Trophoblast cell (in vitro differentiated cells and primary cell): ENCODE measurements at places on chromosomes 16 and 17.
A peak's percentile ranks its signal among the peaks of the same experiment; 100 is the strongest.

DNA sequence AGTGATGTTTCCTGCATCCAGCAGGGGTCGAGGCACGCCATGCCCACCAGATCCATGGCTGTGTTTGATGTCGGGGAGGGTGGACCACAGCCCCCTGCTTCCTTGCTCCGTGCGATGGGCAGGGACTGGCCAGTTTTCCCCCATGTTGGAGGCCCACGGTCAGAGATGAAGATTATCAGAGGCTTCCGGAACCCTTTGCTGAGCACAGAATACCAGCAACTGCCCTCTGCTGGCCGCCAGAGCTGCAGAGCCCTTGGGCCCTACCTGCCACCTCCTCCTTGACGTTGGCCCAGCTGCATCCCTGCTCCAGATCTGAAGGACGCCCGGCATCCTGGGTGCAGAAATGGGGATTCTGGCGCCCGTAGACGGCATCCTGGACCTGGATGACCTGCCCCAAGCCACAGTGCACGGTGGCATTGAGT, 23.7 kb upstream of the BCO1 start:
- no peaks in the 10 kb centered on the region for H3K27me3 ChIP-seq
- H3K4me1 ChIP-seq = no peaks in the 10 kb centered on the region
- no peak overlapping the region for H3K4me3 ChIP-seq

DNA sequence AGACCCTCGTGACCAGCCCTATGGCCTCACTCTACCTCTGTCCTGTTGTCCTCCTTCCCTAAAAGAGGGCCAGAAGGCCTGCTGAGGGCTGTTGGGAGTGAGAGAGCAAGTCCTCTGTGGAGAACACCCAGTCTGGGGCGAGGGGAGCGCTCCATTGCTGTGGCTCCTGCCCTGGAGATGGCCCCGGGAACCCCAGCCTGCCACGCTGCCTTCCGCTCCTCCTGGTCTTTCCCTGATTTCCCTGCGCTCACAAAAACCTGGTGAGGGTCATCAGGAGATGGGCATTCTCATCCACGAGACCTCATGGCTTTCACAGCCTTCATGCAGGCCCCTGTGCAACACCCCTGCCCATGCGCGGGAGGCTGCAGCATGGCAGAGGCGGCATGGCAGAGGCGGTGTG, 21.2 kb downstream of the DRC3 start:
- no peaks in the 10 kb centered on the region for H3K36me3 ChIP-seq
- H3K4me1 ChIP-seq = peaks cover 22% of the 10 kb centered on the region
- no peaks in the 10 kb centered on the region for H3K27me3 ChIP-seq
- peak overlapping the region; percentile 23 for H3K4me3 ChIP-seq
- peak overlapping the region; percentile 71 for H3K27ac ChIP-seq

DNA sequence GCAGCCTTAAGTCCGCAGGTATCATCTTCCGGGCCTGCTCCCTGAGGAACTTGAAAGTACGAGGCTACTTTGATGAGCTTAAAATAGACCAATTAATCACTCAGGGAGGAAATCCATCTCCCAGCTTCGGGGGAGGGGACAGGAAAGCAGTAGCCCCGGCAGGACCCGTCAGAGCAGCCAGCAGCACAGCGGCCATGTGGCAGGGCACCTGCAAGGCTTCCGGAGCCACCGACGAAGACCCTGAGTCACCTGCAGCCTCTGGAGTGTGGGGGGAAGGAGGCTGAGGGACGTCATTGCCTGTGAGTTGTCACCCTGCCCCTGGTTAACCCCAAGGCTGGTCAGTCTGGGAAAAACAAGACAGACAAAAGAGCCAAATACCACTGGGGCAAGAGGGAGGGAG, 4.4 kb upstream of the CYB561 start:
- no peak overlapping the region for H3K4me3 ChIP-seq
- H3K27ac ChIP-seq = no peak overlapping the region
- H3K36me3 ChIP-seq = no peaks in the 10 kb centered on the region
- peaks cover 13% of the 10 kb centered on the region for H3K4me1 ChIP-seq
- no peaks in the 10 kb centered on the region for H3K27me3 ChIP-seq

- peak overlapping the region; percentile 76 for H3K27ac ChIP-seq
- H3K4me1 ChIP-seq = peaks cover 60% of the 10 kb centered on the region
- no peak overlapping the region for H3K4me3 ChIP-seq
- H3K27me3 ChIP-seq = no peaks in the 10 kb centered on the region
Measured at GRCh38 chr17:77476931-77477805, 336.4 kb downstream of the SEC14L1 start.

GRCh38 chr16:68898026-68898425, 54.7 kb downstream of the TANGO6 start:
- no peak overlapping the region for H3K27ac ChIP-seq
- H3K27me3 ChIP-seq = no peaks in the 10 kb centered on the region
- H3K36me3 ChIP-seq = no peaks in the 10 kb centered on the region
- no peak overlapping the region for H3K4me3 ChIP-seq
- no peaks in the 10 kb centered on the region for H3K4me1 ChIP-seq
- DNase-seq = no peak

GRCh38 chr16:324451-325334, 27.8 kb downstream of the AXIN1 start:
- H3K4me1 ChIP-seq = no peaks in the 10 kb centered on the region
- H3K27me3 ChIP-seq = no peaks in the 10 kb centered on the region
- no peak overlapping the region for H3K27ac ChIP-seq
- H3K36me3 ChIP-seq = peaks cover 8% of the 10 kb centered on the region
- DNase-seq = peak; percentile 97

DNA sequence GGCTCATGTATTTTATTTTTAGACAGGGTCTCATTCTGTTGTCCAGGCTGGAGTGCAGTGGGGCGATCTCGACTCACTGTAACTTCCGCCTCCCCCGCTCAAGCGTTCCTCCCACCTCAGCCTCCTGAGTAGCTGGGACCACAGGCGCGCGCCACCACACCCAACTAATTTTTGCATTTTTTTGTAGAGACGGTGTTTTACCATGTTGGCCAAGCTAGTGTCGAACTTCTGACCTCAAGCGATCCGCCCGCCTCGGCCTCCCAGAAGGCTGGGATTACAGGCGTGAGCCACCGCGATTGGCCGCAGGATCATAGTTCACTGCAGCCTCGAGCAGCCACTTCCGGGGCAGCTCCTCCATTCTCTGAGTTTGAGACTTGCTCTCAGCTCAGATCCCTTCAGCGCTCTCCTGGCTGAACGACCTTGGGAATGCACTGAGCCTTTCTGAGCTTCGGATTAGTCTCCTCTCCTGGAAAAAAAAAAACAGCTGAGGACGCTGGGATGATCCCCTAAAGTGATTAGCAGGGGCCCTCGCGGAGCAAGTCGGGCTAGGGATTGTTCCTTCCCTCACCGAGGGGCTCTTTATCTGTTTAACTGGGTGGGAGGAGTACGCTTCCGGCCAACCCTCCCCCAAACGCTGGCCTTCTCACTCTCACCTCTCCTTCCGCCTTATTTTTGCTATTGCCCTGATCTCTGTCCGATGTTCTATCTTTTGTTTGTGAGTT, 1.1 kb upstream of the PKMYT1 start:
- peaks cover 17% of the 10 kb centered on the region for H3K4me1 ChIP-seq
- no peak overlapping the region for H3K4me3 ChIP-seq
- no peaks in the 10 kb centered on the region for H3K27me3 ChIP-seq
- DNase-seq = peak; percentile 10
- peaks cover 18% of the 10 kb centered on the region for H3K36me3 ChIP-seq
- peak overlapping the region; percentile 31 for H3K27ac ChIP-seq

DNA sequence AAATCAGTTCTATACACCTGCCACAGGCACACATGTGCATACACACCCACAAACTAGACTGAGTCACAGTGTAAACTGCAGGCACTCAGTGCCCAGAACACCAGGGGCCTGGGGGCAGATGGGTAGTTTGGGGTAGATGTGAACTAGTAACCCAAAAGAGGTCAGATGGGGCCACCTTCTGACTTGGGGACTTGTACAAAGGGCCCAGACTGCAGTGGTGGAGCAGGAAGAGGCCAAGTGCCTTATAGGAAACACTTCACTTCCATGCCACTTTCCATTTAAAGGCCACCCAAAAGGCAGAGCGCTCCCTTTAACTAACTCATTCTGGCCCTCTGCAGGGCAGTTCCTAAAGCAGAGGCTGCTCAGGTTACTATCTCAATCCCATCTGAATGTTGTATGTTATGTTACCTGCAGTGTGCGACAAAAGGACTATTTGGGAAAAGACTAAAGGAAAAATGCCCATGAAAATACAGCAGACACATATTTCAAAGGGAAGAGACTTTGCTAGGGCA, 27.8 kb upstream of the ERN1 start:
- H3K4me3 ChIP-seq = no peak overlapping the region
- H3K4me1 ChIP-seq = peaks cover 11% of the 10 kb centered on the region
- no peaks in the 10 kb centered on the region for H3K27me3 ChIP-seq

DNA sequence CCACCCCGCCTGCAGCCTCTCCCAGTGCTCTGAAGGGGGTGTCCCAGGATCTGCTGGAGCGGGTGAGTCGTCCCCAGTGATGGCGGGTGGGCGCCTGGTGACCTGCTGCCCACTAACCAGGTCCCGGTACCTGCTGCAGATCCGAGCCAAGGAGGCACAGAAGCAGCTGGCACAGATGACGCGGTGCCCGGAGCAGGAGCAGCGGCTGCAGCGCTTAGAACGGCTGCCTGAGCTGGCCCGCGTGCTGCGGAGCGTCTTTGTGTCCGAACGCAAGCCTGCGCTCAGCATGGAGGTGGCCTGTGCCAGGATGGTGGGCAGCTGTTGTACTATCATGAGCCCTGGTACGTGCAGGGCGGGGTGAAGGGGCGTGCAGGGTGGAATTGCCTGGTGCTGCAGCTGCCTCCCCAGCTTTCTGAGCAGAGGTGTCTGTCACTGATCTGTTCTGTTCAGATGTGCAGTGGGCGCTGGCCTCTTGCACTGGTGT, 3.6 kb downstream of the CDT1 start:
- H3K27ac ChIP-seq = no peak overlapping the region
- peaks cover 15% of the 10 kb centered on the region for H3K4me1 ChIP-seq
- H3K4me3 ChIP-seq = no peak overlapping the region
- H3K36me3 ChIP-seq = peaks cover 51% of the 10 kb centered on the region

- no peaks in the 10 kb centered on the region for H3K36me3 ChIP-seq
- no peaks in the 10 kb centered on the region for H3K4me1 ChIP-seq
- no peak for DNase-seq
- H3K27ac ChIP-seq = no peak overlapping the region
- H3K4me3 ChIP-seq = peak overlapping the region; percentile 51
Measured at GRCh38 chr17:82281502-82282238, 8.2 kb upstream of the CSNK1D start.

DNA sequence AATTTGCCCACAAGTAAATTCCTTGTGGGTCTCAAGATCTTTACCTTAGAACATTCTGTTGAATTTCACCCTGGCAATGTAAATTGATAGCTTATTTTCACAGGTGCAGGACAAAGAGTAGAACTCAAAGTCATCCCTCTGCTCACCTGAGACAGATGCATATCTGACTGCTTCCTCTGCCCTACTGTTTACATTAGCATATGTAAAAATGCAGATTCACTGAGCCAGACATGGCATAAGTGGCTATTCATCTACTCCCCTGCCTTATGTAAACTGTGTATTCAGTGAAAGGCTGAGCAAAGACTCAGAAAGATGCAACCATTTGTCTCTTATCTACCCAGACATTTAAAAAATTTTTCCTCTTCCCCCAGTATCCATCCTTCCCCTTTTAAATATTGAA, 22.3 kb upstream of the MILR1 start:
- H3K36me3 ChIP-seq = no peaks in the 10 kb centered on the region
- no peaks in the 10 kb centered on the region for H3K27me3 ChIP-seq
- H3K27ac ChIP-seq = no peak overlapping the region
- no peak overlapping the region for H3K4me3 ChIP-seq
- DNase-seq = no peak

DNA sequence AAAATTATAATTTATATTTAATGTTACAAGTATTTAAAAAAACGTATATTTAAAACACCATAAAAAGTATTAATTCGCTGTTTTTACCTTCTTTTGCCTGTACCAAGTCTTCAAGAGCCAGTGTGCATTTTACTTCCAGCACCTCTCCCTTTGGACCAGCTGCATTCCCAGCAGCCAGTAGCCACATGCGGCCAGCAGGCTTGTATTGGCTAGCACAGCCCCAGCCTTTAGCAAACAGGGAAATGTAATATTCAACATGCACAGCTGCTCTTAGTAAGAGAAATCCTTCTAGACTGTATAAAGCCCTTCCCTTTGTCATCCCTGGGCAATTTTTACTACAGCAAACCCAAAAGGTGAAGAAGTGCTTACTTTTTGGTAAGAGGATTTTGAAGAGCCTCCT, 6.6 kb downstream of the DHODH start:
- H3K27me3 ChIP-seq = no peaks in the 10 kb centered on the region
- no peak for DNase-seq
- H3K27ac ChIP-seq = no peak overlapping the region
- peaks cover 2% of the 10 kb centered on the region for H3K36me3 ChIP-seq
- H3K4me3 ChIP-seq = no peak overlapping the region

GRCh38 chr17:19016881-19017280, 12.3 kb upstream of the FAM83G start:
- no peak overlapping the region for H3K27ac ChIP-seq
- peaks cover 2% of the 10 kb centered on the region for H3K4me1 ChIP-seq
- no peaks in the 10 kb centered on the region for H3K36me3 ChIP-seq

- no peaks in the 10 kb centered on the region for H3K27me3 ChIP-seq
- H3K4me3 ChIP-seq = no peak overlapping the region
- no peak overlapping the region for H3K27ac ChIP-seq
- H3K36me3 ChIP-seq = peaks cover 48% of the 10 kb centered on the region
- DNase-seq = no peak
- no peaks in the 10 kb centered on the region for H3K4me1 ChIP-seq
Measured at GRCh38 chr17:36525113-36525512, 9.6 kb downstream of the MYO19 start.

DNA sequence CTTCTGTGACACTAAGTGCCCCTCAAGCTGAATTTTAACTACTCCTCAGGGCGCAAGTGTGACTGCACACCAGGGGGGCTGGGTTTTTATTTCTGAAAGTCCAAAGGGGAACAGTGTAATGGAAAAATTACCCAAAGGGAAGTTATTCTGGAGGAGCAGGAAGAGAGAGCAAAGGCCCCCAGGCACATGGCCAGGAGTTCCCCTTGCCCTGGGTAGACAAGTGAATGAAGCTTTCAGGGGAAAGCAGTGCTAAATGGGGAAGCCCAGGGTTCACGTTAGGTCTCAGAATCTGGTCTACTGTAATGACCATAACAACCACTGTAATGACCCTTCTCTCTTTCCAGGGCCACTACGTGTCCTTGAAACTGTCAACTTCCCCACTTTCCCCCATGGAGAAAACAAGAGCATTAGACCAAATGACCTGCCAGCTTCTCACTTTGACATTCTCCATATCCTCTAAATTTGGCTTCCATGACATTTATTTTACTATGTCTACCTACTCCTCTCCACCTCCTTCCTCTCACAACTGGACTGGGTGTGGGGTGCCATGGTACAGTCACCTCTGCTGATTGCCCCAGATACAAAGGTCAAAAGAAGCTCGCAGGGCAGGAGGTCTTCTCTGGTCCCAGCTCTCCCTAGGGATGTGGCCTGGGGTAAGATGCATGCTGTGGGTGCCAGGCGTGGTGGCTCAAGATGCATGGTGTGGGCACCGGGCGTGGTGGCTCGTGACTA, 34.1 kb upstream of the MMP2 start:
- H3K27ac ChIP-seq = no peak overlapping the region
- peaks cover 3% of the 10 kb centered on the region for H3K4me1 ChIP-seq
- no peak overlapping the region for H3K4me3 ChIP-seq
- DNase-seq = peak; percentile 32
- H3K36me3 ChIP-seq = no peaks in the 10 kb centered on the region

- H3K27ac ChIP-seq = no peak overlapping the region
- DNase-seq = no peak
- no peaks in the 10 kb centered on the region for H3K27me3 ChIP-seq
Measured at GRCh38 chr16:86044241-86044671, 145.3 kb downstream of the IRF8 start.

- H3K4me3 ChIP-seq = peak overlapping the region; percentile 48
- peak; percentile 32 for DNase-seq
- H3K4me1 ChIP-seq = peaks cover 28% of the 10 kb centered on the region
- peak overlapping the region; percentile 90 for H3K27ac ChIP-seq
- no peaks in the 10 kb centered on the region for H3K27me3 ChIP-seq
Measured at GRCh38 chr17:62629556-62630364, 2.3 kb downstream of the MRC2 start.

GRCh38 chr16:85017151-85017550, 5.8 kb upstream of the ZDHHC7 start:
- H3K4me1 ChIP-seq = no peaks in the 10 kb centered on the region
- H3K4me3 ChIP-seq = no peak overlapping the region
- no peaks in the 10 kb centered on the region for H3K27me3 ChIP-seq
- peak; percentile 36 for DNase-seq
